Activated naive CD4-positive, alpha-beta T cell treated with anti-CD3 and anti-CD28 coated beads, Interleukin-2, amount 50 U/mL, for 72 hours (primary cell): ENCODE measurements at places on chromosomes 3 and 15.

DNA sequence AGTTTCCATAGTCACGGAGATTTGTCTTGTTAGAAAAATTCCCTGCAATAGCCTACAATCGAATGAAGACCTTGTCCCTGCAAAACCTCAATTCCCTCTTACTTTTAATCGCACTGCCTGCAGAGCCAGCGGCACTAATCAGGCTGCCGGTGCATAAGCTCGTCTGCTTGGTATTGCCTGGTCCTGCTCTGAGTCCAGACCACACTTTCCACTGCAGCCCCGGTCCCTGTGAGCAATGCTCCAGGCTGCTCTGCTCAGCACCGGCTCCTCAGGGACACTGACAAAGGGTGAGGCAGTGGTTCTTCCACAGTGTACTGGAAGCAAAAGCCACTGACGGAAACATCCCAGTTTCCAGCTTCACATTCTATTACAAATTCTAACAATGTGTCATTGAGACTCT is 164.3 kb downstream of the OCA2 start:
- no peak for DNase-seq

DNA sequence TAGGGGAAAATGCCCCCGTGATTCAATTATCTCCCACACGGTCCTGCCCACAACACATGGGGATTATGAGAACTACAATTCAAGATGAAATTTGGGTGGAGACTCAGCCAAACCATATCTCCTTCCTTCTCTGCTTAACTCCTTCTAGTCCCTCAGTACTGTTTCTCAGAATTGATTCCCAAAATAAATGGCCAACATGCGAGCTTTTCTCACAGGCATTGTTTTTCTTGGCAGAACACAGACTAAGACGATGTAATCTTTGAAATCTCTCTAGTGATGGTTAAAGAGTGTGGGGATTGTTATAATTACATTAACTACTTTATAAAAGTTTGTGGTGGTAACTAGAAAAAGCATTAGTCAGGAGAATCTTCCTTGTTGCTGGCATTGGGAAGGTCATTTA is 366.5 kb downstream of the LPP start:
- no peak for DNase-seq

GRCh38 chr3:42778644-42779043 is 5.6 kb upstream of the CCDC13 start:
- no peak for DNase-seq

DNA sequence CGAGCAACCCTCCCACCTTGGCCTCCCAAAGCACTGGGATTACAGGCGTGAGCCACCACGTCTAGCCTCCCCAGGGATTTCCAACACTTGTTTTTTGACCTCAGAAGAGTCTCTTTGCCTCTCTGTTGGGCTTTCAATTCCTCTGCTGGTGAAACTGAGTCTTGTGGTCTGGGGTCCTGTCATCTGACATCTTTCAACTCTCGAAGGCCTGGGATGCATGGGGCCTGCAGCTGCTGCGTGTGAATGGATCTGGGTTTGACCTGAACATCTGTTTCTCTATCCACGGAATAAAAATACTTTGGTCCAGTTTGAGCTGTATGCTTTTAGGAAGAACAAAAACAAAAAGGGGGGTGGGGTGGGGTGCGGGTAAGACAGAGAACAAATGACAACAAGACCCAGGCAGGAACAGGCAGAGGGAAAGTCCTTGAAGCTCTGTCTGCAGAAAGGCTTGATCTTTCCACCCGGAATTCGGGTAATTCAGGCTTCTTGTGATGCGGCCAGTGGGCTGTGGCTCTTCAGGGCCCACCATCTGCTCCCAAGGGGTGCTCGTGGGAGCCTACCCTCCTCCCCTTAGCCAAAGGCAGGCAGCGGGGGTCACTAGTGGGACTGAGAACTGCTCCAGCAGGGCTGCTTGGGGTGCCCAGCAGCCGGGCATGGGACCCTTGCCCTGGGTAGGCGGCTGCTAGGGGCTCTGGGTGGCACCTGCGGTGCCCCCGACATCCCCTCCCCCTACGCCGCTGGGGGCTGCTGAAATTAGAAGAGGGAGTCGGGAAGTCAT is 71.5 kb downstream of the SLC12A8 start:
- no peak for DNase-seq

DNA sequence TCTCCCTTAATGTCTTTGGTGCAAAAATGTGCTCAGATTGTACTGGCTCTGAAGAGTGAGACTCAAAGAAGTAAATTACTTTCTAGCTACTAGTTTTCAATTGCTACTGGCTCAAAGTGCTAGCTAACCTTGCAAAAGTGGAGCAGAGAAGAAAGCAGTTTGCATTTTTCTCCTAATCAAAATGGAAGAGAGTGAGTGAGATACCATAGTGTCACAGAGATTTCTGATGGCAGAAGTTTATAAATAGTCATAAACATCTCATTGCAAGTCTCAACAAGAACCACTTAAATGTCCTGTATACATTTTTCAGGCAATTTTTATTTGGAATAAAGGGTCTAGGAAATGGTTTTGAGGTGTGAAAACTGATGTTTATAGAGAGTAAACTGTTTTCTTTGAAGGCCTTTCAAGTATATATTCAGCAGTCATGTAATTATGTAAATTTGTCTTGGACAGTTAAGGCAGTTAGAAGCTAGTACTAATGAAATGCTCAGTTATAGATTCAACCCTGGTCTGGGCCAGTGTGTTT is 237.7 kb upstream of the GOLIM4 start:
- no peak for DNase-seq
